Activated T-helper 1 cell treated with anti-CD3 and anti-CD28 coated beads, Interleukin-2, amount 50 U/mL, for 16 hours (primary cell): ENCODE measurements at places on chromosomes 5 and 9.

GRCh38 chr9:5425006-5425628, 12.6 kb downstream of the PLGRKT start:
- no peak for DNase-seq

DNA sequence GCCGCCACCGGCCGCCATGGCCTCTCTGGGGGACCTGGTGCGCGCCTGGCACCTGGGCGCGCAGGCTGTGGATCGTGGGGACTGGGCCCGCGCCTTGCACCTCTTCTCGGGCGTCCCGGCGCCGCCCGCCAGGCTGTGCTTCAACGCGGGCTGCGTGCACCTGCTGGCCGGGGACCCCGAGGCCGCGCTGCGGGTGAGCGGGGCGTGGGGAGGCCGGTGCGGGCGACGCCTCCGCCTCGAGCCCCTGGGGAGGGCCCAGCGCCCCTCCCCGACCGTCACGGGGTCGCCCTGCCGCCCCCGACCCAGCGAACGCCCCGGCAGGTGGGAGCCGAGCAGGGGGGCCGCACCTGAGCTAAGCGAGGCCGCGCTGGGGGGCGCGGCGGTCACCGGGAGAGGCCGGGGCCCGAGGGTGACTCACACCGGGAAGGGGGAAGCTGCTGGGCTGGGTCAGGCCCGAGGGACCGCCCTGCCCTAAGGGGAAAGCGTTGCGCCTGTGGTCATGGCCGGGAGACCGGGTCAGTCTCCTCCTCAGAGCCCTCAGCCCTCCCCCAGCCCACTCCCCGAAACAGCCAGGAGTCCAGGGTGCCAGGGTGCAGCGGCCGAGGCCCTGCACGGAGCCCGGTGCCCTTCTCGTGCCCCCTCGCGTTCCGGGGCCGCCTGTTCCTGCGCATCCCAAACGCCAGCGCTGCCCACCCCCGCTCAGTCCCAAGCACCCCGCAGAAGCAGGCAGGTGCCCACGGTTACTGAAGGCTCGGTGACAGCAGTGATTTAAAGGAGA, 510 bp downstream of the NOXA1 start:
- DNase-seq: no peak

- no peak for DNase-seq
Measured at GRCh38 chr5:5483880-5484598, 61.6 kb downstream of the ICE1 start.

GRCh38 chr5:115335301-115335700, 38.8 kb upstream of the CCDC112 start:
- no peak for DNase-seq

DNA sequence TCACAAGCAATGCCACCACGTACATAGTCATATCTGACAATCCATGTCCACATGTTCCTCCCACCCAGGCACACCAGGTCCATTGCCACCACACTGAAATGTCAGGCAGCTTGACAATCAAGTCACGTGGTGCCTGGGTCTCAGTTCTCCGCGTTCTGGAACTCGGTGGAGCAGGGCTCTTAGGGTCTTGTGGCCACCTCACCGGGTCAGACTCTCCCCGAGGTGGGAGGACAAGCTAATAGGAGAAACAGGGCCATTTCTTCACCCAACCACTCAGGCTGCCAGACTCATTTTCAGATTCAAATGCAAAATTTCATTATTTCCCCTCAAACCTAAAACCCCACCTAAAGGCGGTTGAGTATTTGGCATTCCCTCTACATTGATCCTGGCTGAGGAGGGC, 200.5 kb upstream of the GAS1 start:
- DNase-seq: no peak

- no peak for DNase-seq
Measured at GRCh38 chr5:113236536-113237288, 198.1 kb downstream of the TSSK1B start.

DNA sequence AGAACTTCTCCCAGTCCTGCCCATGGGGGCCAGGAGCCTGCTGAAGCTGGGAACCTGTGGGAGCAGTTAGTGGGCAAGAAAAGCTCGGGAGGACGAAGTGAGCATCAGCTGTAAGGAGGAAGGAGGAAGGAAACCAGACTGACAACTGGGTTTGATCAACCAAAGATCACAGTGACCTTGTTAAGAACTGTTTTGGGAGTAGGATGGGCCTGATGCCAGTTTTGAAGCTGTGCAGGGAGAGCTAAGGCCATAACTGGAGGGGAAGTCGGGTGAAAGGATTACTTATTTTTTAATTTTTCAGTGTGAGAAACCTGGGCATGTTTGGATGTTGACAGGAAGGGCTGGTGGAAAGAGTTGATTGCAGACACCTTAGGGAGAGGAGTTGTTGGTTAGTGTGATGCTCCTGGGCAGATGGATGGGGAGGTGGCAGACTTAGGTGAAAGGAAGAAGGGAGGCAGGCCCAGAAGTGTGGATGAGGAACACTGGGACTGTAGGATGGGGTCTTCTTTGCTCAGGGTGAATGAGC, 58.3 kb upstream of the KLF4 start:
- no peak for DNase-seq

DNA sequence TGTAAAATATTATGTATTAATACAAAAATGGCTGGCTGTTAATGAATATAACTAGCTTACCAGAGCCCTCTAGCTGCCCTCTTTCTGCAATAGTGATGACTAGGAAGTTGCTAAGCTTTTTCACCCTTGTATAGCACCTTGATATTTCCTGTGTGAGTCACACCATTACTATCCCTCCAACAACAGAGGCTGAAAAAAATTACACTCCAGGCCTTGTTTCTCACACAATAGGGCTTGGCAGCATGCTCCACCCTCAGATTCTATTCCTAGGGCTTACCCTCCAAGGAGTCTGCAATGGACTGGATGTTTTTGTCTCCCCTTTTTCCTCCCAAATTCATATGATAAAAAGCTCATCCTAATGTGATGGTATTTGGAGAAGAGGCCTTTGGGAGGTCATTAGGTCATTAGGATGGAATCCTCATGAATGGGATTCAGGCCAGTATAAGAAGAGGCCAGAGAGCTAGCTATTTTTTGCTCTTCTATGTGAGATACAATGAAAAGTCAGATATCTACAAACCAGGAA, 184.6 kb upstream of the MAP1B start:
- DNase-seq: no peak

GRCh38 chr9:15531380-15531779, 20.6 kb upstream of the PSIP1 start:
- DNase-seq: no peak

- DNase-seq: no peak
Measured at GRCh38 chr5:73748510-73749400, 122.8 kb downstream of the ARHGEF28 start.

DNA sequence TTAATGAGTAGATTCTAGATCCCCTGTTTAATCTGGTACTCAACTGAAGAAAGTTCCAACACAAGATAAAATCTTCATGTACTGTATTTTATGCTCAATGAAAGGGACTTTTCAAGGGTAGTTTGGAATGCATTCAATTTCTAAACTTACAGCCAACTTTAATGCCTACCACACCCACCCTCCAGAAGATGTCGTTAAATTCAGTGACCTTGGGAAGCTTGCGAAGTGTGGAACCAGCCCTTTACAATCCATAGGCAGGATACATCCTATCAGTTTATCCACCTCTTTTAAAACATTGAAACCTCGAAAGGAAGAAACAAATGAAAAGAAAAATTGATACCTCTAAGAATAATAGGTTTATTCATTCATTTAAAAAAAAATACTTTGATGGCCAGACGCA, 20.2 kb downstream of the TRPM6 start:
- DNase-seq: no peak

DNA sequence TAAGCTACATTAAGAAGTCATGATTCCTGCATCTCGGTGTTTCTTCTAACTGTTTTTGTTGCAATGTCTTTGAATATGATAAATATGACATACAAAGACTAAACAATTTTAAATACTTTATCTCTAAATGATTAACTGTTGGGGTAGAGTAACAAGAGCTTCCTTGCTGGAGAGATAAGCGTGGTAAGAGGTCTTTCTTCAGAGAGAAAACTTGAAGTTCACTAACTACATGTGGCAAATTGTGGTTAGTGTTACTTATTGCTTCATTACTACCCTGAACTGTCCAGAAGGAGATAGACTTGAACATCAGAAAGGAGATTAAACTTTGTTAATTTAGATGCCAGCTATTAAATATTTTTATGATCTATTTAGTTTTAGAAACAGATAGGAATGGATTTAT, 7.0 kb upstream of the ARSB start:
- no peak for DNase-seq

DNA sequence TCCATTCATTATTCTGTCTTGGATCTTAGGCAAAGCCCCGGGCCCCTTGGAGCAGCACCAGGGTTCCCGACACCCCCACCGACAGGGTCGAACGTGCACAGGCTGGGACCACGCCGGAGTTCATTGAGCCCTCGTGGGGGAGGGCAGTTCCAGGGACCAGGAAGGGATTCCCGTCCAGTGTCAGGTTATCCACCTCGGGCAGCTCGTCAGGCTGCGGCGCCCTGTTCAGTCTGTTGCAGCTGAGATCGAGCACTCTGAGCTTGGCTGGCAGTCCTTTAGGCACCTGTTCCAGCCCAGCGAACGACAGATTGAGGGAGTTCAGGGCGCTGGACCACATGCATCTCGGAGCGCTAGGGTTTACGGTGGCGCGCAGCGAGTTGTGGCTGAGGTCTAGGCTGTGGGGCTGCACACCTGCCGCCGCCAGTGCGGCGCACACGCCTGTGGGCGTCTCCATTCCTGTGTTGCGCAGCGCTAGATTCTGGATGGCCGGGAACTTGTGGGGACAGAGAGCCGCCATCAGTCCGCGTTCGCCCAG, 1.1 kb downstream of the CD14 start:
- DNase-seq: no peak

DNA sequence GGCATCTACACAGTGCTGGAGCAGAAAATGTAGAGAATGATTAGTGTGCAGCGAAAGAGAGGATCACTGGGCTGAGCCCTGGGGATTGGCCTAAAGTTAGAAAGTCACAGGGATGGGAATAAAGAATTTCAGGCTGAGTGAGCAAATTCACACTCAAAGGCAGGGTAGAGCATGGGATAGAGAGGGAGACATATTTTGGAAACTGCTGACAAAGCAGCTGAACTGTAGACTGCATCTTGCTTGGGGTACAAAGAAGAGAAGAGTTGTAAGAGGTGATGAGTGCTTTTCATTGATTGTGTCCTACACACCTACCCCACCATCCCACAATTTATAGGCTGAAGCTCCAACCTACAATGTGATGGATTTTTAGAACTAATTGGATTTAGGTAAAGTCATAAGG, 677.8 kb downstream of the TAF11L14 start:
- no peak for DNase-seq

GRCh38 chr9:127586537-127586936, 25.5 kb upstream of the STXBP1 start:
- DNase-seq: no peak

DNA sequence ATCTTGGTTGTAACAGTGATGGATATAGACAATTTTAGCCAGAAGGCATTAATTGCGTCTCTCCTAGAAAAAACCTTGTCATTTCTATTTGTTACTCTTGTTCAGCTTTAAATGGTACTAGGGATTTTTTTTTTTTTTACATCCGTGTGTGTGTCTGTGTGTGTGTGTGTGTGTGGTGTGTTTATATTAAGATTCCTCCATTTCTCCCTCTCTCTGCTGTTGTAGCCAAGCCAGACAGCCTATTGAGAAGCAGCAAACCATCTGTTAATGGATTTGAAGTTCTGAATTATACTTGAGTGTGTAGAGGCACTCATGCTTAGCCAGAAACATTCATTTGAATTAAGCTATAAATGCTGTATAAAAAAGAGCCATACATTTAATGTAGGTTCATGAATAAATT, 72.3 kb downstream of the SLF1 start:
- no peak for DNase-seq

- no peak for DNase-seq
Measured at GRCh38 chr5:159735036-159735435, 181.2 kb upstream of the ADRA1B start.

GRCh38 chr5:127518319-127518621, 830 bp downstream of the PRRC1 start:
- no peak for DNase-seq

DNA sequence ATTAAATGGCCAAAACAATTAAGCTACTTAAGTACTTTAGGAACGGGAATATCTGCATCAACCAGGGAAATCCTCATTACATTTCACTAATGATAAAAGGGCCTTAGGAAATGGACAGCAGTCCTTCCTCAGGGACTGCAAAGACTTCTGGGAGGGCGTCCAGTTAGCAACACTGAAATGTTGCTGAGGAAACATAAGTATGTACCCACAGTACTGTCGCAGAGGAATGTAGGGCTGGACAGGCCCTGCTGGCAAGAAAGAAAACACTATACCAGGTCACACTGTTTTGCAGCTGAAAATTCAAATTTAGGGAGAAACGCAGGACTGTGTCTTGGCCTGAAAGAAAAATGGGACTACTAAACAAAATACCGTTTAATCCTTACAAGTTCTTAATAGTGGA, 1.3 kb downstream of the C5orf15 start:
- DNase-seq: no peak

GRCh38 chr5:370311-370958, 48.9 kb downstream of the AHRR start:
- DNase-seq: no peak

DNA sequence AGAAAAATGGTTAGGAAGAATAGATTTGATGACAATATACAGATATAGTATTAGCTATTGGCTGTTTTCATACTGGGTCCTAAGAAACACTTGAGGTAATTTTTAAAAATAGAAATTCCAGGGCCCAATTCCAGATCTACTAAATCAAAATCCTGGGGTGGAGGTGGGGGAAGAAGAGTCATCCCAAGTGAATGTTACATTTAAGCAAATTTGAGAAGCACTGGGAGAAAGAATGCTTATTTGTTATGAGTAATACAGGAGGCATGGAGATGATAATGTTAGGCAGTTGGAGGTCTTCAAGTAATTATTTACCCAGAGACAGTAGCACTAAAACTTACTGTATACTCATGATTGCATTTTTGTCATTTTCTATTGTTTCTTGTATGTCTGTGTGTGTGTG, 93.0 kb upstream of the DAB2 start:
- no peak for DNase-seq

GRCh38 chr9:88388203-88388885, at the start of gene SPIN1:
Gene SPIN1 (plus strand): TSS chr9:88388444. CDS start chr9:88426540, 38,096 bp downstream.
- peak; percentile 82 for DNase-seq

DNA sequence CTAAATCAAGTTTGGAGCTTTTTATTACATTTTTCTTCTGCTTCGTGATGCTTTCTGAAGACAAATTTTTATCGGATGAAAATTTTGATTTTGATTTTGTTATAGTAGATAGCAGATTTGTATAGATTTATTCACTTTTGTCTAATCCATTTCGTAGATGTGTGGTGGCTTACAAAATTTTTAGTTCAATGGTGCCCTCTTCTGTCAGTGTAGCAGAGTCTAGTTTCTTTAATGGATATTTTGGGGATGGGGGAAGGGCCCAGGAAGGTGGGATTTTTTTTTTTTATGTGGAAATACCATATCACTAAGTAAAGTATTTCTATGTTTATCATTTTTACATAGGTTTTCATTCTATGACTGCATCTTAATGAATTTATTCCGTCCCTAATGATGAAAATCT, 259.9 kb upstream of the TARS1 start:
- no peak for DNase-seq

- no peak for DNase-seq
Measured at GRCh38 chr9:107137495-107138202, 145.4 kb upstream of the RAD23B start.
